Tongue (tissue), 3 donors: ENCODE measurements at places on chromosomes 3 and 15. TPM values are rescaled to one million over a fixed set of nuclear protein-coding genes. Genes with fewer than 3 reads are reported as not detected.

FBN1 gene
- total RNA-seq, result 411 TPM

DNA sequence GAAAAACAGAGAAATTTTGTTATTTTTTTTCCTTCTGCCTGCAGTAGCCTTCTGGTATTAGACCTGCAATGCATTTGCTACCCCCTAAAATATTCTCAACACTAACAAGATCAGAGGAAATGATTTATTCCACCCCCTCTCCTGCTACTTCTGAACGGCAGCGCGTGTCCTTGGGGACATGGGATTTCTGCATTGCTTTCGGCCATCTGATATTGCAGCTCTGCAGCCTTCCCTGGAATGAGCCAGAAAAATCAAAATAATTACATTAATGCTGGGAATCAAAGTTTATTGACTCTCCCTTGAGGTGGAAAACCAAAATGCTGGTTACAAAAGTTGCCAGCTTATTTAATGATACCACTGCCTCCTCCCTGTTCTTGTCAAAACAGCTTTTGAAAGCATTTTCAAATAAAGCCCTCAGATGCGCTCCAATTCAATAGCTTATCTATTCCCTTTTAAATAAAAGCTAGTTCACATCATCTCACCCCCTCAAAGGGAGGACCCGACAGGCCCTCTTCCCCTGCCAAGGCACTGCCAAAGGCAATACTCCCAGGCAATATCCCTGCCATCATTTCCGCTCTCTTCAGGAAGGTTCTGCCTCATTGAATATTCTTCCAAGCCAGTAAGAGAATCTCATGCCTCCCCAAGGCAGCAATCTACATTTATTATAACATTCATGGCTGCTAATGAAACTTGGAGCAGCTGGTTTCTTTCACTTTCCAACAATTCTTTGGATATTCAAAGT, 96.6 kb downstream of the FHIT start:
- peak; percentile 8 for DNase-seq

DNA sequence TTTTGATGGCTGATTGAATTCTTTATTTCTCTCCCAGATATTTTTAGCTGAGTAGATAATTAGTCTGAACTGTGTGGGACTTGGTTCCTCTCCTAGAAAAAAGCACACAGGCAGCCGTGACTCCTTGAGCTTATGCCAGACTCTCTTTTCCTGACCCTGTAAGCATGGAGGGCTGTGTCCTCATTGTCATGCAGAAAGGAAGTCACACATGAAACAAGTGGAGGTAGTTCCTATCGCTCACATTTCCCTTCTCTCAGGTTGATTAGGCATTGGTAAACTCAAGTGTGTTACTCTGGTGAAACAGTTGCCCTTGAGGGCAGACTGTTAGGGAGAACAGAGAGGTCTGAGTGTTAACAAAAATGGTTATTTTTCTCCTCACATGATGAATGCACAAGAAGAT, 6.3 kb upstream of the RTP4 start:
- DNase-seq, result no peak

GATA2 gene
- 6.3 TPM for total RNA-seq

- DNase-seq, result no peak
These were observed 76.0 kb downstream of the THSD4 start for GRCh38 chr15:71191296-71191695.

CHRNA7 gene
- total RNA-seq, result 2.8 TPM

PLSCR2 gene
- total RNA-seq, result not detected

DNA sequence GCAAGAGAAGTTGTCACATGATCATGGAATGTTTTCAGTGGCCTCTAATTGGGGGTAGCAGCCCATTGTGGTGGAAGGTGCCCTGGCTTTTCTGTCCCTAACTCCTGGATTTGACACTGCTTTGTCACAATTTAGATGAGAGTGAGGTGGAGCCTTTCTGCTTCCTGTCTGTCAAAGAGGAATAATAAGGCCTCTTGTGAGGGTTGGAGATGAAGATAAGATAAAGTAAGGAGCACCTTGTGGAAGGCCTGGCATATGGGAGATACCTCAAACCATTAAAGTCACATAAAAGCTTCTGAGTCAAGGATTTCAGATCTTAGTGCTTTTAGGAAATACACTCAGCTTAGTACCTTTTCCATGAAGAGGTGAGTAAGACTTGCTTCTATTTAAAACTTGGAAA, 172.6 kb upstream of the FAM3D start:
- DNase-seq, result no peak

GRCh38 chr3:116815831-116816588, 106.4 kb downstream of the TUSC7 start:
- peak; percentile 89 for DNase-seq

DNA sequence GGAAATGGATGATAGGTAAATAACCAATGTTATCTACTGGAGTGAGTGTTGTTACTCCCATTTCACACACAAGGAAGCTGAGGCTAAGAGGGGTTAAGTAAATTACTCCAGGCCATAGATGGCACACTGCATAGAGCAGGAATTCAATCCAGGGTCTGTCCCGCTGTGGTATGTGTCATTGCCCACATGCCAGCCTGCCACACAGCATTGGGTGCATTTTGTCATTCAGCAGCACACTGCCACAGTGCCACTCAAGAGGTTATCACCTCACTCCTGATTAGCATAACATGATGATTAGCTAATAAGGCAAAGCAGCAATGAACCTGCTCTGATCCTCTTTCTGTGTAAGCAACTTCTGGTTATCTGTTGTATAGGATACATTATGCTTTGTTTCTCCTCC, 157.4 kb upstream of the CTNNB1 start:
- no peak for DNase-seq

- no peak for DNase-seq
These were observed 38.7 kb downstream of the DIPK2A start for GRCh38 chr3:144010371-144010770.

SPTSSB gene
- total RNA-seq, result 4.4 TPM

DNA sequence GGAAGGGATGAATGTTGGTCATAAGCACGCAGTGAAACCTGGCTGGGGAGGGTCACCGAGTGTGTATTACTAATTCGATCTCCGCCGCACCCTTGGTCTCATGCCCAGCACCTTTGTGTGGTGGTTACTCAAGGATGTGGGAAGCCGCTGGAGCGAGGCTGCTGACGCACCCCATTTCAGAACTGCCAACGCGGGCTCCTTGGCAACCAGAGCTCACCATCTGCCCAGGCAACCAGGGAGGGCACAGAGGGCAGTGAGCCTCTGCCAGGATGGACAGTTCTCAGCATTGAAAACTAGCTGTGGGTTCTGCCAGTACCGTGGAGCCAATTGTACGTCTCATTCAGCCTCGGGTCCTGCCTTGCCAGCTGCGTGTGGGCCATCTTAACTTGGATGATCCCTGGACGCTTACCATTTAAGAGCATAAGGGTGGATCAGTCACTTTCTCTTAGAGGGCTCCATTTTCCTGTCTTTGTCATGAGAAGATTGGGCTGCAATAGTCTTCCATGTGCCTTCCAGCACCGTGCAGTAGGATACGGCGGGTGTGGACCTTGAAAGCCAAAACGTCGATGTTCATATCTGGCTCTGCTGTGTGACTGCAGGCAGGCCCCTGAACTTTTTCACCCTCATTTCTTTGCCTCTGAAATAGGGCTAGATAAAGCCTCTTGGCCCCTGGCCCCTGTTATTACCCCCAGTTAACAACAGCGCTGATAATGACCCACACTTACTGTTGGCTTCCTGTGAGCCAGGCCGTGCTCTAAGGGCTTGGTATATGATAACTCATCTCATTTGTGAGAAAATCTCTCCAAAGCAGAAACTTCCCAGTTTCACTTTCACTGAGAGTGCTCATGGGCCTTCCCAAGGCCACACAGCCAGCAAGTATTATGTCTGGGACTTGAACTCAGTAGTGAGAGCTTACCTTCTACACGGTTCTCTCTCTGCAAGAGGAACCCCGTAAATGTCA, 238.8 kb downstream of the OPA1 start:
- no peak for DNase-seq

VEPH1 gene
- 7.8 TPM for total RNA-seq

- peak; percentile 89 for DNase-seq
These were observed 640.7 kb downstream of the FHIT start for GRCh38 chr3:60610441-60611112.

- DNase-seq, result no peak
These were observed 5.7 kb downstream of the ABHD5 start for GRCh38 chr3:43696441-43696840.

SCG5 gene
- total RNA-seq, result 9.2 TPM

GRCh38 chr3:184417619-184418327, 37.9 kb downstream of the CHRD start:
- DNase-seq, result peak; percentile 64

DNA sequence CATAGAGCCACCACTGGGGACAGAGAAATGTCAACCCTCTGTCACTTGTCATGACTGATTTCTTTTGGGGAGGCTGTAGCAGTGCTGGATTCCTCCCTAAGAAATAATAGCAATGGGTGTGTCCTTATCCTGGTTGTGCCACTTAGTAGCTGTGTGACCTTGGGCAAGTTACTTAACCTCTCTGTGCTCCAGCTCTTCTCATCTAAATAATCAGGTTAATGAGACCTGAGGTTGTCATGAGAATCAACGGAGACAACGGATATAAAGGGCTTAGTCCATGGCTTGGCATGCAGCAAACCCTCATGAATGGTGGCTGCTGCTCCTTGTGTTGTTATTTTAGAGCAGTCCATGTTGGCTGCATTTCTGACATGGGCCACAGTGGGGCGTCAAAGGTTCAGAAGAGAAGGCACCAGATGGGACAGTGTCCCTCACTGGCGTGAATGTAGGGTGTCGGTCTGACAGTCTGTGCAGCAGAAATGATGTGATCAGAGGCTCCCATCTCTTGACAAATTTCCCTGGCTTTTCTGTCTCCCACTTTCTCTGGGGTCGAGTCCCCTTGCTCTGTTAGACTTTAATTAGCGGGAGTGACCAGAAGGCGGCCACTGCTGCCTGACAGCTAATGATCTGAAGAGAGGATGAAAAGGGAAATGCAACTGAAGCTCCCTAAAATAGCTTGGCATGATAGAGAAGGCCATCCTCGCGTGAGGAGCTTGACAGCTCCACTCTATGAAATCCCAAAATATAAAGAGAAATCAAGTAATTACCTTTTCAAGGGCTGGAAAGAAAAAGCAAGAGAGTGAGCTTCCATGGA, 209.4 kb downstream of the CADPS start:
- DNase-seq, result peak; percentile 87

GRCh38 chr3:190001426-190001825, 119.3 kb downstream of the P3H2 start:
- peak; percentile 37 for DNase-seq

DNA sequence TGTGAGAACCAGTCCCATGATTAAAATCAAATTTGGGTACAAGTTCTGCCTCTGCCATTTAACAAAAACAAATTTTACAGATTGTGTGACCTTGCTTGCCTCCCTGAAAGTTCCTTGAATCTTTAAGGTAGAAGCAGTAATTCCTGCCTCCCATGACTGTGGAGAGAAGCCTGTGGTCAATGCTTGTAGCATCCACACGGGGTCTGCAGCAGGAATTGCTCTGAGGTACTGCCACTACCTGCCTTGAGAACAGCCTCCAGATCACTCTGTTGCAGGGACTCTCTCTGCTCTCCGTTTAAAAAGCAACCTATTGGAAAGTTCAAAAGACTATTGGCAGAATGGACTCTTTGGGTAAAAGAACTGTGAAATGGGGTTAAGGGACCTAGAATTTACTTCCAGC, 75.9 kb downstream of the SST start:
- DNase-seq, result no peak

DNA sequence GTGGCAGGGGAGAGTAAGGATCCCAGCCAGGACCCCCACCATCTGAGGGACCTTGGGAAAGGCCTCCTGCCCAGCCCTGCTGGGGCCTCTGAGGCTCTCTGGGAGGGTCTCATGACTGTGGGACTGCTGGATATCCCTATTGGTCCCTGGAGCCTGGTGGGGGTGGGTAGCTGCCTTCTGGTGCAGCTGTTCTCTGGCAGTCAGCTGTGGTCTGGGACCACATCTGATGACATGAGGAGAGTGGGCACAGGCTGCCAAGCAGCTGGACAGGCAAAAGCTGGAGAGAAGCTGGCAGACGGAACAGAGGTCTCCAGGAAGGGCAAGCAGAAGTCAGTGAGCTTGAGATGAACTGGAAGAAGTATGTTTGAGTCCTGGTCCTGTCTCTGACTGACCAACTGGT, 22.4 kb downstream of the PLEKHO2 start:
- DNase-seq, result peak; percentile 96

DNA sequence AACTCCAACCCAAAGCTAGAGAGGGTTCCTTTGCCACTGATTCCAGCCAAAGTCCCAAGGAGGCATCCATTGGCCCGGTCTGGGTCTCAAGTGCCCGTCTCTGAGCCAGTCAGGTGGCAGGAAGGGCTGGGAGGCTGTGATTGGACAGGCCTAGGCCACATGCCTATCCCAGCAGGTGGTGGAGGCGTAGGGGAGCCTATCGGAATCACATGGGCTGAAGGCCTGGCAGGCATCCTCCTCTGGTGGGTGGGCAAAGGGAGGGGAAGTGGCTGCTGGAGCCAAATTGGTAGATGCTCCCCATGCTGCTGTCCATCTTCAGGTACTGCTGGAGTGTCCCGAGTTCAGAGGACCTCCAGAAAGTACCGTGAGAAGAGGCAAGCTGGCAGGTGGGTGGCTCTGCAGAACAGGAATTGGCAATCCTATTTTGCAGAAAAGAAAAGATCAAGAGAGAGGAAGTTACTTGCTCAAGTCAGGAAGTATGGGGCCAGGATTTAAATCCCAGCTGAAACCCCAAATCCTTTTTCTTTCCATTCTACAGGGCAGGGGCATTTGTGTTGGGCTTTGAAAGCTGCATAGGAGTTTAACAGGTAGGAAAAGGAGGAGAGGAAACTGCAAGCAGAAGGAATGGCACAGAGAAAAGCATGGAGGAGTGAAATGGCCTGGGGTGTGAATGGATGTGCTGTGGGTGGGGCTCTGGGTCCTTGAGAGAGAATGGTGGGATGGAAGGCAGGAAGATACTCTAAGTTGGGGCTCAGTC, 3.7 kb downstream of the CHST13 start:
- DNase-seq, result no peak

CCR1 gene
- 1.2 TPM for total RNA-seq

- no peak for DNase-seq
These were observed 41.1 kb downstream of the GPD1L start for GRCh38 chr3:32147509-32147908.

REC114 gene
- not detected for total RNA-seq

GRCh38 chr15:30985081-30985531, 6.3 kb downstream of the MTMR10 start:
- no peak for DNase-seq

CPN2 gene
- not detected for total RNA-seq

GRCh38 chr3:60076331-60076730, 1026.5 kb upstream of the CFAP20DC start:
- DNase-seq, result no peak

GRCh38 chr3:60703008-60703407, 548.2 kb downstream of the FHIT start:
- DNase-seq, result no peak

DNA sequence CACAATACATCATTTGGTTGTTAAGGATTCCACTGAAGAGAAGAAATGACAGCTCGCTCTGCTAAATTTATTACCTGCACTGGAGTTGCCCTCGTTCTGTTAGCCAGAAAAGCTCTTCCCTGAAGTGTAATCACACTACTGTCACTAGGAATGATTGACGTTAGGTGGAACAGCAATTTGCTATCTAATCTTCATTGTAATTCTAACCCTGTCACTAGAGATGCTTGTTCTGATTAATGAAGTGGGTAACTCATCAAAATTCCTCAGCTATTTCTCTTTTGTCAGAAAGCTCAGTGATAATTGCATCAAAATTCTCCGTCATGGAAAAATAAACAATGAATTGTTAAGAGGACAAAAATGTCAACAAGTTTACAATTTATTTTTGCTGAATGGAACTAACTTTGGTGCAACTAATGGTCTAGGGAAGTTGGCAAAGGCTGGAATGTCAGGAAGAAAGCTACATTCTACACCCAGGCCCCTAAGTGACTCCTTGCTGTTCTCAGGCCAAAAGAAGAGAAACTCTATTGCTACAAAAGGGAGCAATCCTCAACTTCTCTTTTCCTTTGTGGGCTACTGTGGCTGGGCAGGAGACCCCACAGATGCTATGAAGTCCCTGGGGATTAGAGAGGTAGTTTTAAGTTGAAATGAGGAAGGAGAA, 34.1 kb downstream of the CCDC191 start:
- no peak for DNase-seq
